Activated CD4-positive, alpha-beta memory T cell treated with anti-CD3 and anti-CD28 coated beads, Interleukin-2, amount 10 ng/mL, durations not matched to agents 7 days and 5 days (primary cell): ENCODE measurements at places on chromosomes 16 and 17.

GRCh38 chr16:84786605-84787262 lies 33.1 kb upstream of the CRISPLD2 start:
- DNase-seq: no peak

DNA sequence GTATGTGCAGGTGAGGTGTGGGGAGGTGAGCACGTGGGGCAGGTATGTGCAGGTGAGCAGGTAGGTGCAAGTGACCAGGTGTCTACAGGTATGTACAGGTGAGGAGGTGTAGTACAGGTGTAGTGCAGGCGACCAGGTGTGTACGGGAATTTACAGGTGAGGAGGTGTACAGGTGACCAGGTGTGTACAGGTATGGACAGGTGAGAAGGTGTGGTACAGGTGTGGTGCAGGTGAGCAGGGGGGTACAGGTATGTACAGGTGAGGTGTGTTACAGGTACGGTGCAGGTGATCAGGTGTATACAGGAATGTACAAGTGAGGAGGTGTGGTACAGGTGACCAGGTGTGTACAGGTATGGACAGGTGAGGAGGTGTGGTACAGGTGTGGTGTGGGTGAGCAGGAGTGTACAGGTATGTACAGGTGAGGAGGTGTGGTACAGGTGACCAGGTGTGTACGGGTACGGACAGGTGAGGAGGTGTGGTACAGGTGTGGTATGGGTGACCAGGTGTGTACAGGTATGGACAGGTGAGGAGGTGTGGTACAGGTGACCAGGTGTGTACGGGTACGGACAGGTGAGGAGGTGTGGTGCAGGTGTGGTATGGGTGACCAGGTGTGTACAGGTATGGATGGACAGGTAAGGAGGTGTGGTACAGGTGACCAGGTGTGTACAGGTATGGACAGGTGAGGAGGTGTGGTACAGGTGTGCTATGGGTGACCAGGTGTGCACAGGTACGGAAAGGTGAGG lies 12.8 kb upstream of the DBNDD1 start:
- no peak for DNase-seq

GRCh38 chr17:79849953-79850352 lies 10.7 kb upstream of the CBX4 start:
- DNase-seq: no peak

DNA sequence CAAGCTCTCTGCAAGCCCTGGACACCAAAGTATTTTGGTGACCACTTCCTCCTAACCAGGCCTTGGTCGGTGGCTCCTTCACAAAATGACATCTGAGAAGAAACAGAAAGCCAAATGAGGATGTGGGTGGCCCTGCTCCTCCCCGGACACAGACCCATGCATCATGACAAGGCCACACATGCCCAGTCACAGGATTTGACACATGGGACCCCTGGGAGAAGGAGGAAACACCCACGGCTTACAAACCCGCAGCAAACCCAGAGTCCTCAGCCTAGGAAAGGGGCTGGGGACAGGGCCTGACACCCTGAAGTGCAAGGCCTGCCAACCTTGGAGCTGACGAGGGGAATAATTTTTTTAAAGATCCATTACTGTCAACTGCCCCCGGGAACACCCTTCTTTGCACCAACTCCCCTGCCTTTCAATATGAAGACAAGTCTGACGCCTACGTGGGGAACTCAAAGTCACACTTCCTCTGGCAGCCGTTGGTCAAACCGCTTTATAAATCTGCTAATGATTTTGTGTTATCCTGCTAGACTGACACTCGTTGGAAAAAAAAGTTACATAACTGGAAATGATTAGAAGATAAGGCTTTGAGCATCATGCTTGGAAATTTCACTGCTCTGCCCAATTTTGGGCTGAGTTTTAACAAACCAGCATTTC lies 41.3 kb downstream of the GAS7 start:
- peak; percentile 16 for DNase-seq

- peak; percentile 47 for DNase-seq
These were observed at the start of gene SLC9A5 for GRCh38 chr16:67248401-67249177. TSS of gene SLC9A5 (plus strand) at chr16:67248979. CDS start at chr16:67249015, 36 bp downstream.

DNA sequence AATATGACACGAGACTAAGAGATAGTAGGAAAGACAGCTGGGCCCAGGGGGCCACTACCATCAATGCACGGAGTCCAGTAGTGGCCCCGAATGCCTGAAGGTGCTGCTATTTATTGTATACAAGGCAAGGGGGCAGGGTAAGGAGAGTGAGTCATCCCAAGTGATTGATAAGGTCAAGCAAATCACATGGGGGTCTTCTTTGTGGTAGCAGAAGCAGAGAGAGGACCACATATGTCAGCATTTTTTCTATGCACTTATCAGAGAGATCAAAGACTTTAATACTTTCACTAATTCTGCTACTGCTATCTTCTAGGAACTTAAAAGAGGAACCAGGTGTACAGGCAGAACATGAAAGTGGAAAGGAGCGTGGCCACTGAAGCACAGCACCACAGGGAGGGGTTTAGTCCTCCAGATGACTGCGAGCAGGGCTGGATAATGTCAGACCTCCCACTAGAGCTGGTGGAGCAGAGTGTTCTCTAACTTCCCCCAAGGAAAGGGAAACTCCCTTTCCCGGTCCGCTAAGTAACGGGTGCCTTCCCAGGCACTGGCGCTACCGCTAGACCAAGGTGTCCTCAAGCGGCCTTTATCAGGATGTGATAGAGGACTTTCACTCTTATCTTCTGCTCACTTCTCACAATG lies 26.4 kb upstream of the ARL4D start:
- no peak for DNase-seq
